ENCODE measurements at places on chromosomes 3 and 15. TPM values are rescaled to one million over a fixed set of nuclear protein-coding genes. Genes with fewer than 3 reads are reported as not detected.

GRCh38 chr3:127365163-127365798 is 77.4 kb upstream of the PRR20G start:
- no peak for DNase-seq

Gene ETV5
- 15.0 TPM for polyA plus RNA-seq

Gene MITF
- 14.5 TPM for polyA plus RNA-seq

Gene SNRK
- polyA plus RNA-seq, result 9.8 TPM

DNA sequence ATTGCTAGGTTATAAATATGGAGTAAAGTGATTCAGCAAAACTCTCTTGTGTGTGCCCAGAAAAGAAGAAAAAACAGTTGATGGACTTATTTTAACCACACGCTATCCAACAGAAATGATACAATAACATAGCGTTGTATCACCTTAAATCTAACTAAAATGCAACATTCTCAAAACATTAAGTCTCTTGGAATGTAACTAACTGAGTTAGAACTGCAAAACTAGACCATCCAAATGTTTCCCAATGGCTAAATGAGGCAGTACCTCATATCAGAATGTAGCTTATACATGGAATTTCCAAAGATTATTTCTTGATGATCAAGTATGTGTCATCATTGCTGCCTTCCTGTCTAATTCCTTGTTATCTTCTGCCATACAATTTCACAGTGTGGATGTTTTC is 187.9 kb downstream of the CNTN3 start:
- no peak for DNase-seq

DNA sequence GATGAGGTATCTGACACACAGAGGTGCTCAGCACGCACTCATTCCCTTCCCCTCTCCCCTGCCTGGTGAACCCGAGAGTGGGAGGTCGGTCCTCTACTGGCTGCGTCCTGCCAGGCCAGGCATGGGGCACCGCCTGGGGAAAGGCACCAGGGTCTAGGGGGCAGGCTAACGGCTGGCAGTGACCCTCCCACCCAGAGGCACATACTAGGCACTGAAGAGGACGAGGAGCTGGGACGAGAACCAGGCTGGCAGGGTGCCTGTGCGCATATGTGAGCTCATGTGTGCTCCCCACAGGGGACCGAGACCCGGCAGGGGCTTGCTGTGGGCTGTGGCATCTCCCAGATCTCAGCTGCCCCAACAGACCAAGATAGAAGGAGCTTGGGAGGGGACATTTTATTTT is 86.7 kb downstream of the IQSEC1 start:
- no peak for DNase-seq

GRCh38 chr3:169299129-169299528 is 364.4 kb downstream of the MECOM start:
- DNase-seq, result no peak

DNA sequence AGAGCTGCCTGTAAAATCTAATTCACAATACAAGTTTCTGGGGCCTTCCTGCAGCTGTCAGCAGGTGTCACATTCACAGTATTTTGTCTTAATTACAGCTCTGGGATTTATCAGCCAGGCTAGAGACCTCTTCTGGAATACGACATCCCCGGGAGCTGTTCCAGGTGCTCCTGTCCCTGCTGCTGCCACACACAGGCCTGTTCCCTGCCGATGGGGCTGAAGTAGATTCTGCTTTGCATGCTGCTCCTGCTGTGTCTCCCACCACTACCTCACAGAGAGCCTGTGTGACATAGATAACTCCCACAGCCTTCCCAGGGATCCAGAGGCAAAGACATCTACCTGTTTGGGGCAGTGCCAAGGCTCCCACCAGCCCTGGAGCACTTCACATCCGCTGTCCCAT is 20.4 kb downstream of the COLQ start:
- DNase-seq, result no peak

DNA sequence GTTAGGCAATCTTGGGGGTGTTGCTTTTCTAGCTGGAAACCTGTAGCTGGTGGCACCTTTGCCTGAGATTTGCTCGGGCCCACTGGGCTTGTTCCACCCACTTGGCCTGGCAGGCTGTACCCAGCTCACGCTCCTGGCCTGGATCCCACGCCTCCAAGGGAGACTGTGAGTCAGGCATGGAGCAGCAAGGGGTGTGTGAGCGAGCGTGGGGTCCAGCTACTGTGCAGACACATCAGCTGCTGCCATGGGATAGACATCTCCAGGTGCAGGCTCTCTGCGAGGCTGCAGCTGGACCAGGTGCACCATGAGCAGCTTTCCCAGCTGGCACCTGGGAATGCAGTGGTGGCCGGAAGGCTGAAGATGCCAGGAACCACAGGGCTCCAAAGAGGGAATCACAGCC is 36.0 kb downstream of the NR1D2 start:
- DNase-seq, result no peak

Gene GNAT1
- not detected for polyA plus RNA-seq

Gene TM4SF18
- 1.5 TPM for polyA plus RNA-seq

Gene ZNF717
- 1.2 TPM for polyA plus RNA-seq

DNA sequence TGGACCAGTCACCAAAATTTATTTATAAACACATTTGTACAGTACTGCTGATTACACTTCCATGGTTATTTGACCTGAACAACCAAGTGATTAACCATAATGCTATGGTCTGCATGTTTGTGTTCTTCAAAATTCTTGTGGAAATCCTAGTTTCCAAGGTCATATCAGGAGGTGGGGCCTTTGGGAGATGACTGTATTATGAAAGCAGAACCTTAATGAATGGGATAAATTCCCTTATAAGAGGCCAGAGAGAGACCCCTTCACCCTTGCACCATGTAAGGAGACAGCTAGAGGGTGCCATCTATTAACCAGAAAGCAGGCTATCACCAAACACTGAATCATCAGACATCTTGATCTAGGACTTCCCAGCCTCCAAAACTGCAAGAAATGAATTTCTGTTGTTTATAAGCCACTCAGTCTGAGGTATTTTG is 1.9 kb downstream of the SCAPER start:
- DNase-seq, result peak; percentile 36

DNA sequence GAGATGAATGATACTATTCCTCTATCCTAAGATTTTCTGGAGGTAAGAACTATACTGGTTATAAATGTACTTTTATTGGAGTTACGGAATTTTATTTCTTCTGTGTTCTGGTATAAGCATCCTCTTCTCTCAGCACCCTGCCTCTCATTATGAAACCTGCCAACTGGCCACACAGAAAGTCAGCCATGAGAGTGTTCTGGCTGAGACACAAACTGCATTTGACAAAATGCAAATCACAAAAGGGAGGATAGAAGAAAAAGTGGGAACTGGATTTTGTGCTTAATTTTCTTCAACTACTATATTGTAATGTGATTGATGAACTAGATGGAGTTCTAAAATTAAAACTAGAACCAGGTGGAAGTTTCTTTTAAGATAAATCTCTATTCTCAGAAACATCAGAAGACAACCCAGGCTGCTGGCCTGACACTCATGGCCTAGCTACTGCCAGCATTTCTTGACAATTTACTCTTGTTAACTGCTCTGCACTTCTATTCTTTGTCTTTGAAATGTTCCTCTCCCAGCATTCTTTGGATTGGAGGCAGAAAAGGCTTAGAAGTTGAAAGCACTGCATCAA is 143.1 kb downstream of the WDR76 start:
- no peak for DNase-seq
